ENCODE measurements at places on chromosomes 1 and 21. TPM values are rescaled to one million over a fixed set of nuclear protein-coding genes. Genes with fewer than 3 reads are reported as not detected.

DNA sequence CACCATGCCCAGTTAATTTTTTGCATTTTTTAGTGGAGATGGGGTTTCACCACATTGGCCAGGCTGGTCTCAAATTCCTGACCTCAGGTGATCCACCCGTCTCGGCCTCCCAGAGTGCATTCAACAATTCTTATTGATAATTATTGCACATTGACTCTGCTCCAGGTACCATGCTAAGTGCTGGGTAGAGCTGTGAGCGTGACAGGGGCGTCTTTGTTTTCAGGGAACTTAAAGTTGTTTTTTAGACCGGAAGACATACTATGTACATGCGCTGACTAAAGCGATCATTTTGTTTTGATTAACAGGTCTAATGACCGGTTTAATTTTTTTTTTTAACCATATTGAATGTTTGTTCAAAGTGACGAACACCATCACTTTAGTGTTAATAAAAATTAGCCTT lies 4.0 kb downstream of the CD247 start:
- no peak for DNase-seq

DNA sequence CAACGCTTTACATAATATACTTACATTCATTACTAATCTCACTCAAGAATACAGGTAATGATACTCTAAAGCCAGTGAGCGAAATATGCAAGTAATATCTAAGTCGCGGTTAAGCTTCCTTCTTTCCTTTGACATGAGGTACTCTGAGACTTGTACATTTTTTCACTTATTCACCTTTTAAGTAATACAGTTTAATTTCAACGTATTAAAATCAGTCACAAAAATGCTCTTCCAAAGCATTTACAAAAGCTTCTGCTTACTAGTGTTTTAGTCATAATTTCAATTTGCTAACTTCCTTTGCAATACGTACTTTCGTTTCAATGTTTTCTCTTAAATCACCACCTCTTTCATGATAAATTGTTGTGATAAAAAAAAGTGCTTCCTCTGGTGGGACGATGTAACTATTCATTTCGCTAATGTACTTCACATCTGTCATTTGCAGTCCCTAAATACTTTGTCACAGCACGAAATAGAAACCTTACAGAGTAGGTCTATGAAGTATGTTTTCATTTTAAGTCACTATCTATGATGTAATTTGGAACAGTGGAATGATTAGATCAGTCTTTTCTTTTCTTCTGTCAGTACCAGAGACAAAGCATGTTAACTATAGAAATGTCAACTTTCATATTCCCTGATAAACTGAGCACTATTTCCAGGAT lies 34.0 kb upstream of the ADGRL4 start:
- DNase-seq, result no peak

- no peak for DNase-seq
Measured at GRCh38 chr1:1547011-1547410, 6.6 kb upstream of the TMEM240 start.

- no peak for DNase-seq
Measured at GRCh38 chr1:98749152-98749756, 87.7 kb downstream of the SNX7 start.

DNA sequence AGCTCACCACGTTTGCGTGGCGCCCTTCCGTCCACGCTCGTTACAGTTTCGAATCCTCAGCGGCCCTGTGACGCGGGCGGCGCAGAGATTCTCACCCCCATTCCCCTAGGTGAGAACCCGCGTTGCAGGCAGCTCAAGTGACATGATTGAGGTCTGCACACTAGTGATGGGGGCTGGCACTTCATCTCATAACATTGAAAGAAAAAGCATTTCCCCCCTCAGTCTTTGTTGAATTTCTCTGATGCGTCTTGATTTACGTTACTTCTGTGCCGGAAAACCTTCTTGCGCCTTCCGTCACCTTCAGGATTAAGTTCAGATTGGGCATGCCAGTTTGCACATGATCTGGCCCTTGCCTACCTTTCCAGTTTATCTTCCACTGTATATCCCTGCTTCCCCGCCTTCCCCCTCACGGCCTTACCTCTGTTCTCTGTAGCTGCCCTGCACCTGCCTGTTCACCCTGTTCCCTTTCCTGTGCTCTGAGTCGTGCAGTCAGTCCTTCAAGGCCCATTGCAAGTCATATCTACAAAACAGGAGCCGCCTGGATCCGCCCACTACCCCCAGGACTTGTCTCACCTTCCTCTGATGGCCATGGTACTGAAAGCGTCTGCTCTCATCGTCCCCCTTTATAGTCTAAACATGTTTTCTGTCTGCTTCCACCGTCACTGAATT lies 1.1 kb downstream of the CTPS1 start:
- peak; percentile 31 for DNase-seq

- DNase-seq, result no peak
Measured at GRCh38 chr21:27269644-27270043, 302.8 kb upstream of the ADAMTS5 start.

DNA sequence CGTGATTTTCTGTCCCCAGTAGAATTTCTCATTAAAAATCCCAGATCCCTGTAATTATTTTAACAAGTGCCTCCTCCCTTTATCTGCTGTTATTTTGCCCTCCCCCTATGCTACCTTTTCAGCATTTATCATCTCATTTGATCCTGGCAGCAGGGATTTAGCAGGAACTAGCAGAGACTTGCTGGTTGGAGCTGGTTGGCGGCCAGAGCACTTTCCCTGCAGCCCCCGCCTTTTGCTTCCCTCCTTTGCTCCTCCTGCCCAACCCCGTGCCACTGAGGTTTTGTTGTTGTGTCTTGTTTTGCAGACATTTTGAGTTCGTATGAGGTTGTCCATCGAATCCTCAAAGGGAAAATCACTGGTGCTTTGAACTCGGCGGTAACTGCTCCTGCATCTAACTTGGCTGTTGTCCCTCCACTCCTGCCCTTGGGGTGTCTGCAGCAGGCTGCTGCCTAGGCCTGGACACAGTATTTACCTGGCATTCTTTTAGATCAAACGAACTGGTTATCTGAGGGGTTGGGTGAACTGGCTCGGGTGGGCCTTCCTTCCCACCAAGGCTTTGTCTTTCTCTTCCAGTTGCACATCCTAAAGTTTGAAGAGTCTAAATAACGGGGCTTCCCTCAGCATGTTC lies 11.2 kb downstream of the UBE2Q1 start:
- no peak for DNase-seq

DNA sequence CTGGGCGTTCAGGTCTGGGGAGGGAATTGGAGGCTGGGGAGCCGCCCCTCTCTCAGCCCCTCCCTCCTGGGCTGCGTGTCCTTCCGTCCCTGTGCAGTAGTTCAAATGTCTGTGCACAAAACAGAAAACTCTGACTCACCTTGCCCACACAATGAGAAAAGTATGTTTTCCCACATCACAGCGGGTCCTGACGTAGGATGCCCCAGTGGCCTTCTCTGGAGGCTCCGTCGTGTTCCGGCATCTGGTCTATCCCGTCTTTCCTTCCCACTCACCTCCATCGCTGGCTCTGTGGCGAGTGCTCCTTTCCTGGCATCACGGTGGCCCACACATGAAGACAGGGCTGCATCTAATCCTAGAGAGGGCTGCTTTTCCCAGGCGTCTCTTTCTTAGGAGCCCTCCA lies 224.0 kb downstream of the KAZN start:
- no peak for DNase-seq

DNA sequence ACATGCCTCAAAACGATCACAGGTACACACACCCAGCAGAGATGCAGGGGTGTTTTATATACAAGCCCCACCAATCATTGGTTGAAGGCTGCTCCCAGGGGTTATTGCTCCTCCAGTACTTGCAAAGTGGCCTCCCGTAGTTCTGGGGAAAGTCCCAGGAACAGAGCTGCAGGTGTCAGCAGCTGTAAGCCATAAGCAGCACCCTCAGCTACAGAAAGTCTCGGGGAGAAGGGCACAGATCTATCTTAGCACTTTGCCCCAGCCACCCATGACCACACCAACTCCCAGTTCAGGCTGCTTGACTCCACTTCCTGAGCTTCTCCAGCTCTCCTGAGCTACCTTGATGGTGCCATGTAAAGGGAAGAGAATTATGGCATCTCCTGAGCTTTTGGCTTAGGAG lies 222.7 kb upstream of the GJB5 start:
- no peak for DNase-seq

DNA sequence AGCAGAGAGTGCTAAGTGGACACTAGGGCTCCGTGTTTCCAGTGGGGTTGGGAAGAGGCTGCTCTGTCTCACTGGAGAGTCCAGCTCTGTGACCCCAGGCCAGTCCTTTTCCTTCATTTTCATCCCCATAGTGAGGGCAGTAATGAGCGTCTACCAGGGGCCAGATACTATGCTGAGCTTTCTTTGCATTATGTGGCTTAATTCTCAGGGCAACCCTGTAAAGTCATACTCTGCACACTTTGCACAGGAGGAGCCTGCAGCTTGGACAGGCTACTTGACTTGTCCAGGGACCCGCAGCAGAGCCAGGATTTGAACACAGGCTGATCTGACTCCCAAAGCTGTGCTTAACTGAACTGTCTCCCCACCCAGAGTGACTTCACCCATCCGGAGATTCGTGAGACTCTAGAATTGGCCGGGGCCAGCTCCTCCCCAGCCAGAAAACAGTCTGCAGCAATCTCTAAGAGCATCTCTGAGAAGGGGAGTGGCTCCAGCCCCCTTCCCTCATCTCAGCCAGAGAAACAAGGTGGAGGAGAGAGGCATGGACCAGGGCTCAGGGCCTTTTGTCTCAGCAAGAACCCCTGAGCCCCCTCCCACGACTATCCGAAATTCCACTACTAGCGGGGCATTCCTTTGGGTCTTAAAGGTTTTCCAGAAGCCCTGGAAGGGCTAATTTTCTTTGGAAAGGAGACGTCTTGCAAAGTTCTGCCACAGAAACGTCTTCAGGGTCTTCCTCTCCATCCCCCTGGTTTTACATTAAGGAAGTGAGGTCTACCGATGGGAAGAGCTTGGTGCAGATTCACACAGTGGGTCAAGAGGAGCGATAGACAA lies 866 bp upstream of the FNDC5 start:
- DNase-seq, result no peak

DNA sequence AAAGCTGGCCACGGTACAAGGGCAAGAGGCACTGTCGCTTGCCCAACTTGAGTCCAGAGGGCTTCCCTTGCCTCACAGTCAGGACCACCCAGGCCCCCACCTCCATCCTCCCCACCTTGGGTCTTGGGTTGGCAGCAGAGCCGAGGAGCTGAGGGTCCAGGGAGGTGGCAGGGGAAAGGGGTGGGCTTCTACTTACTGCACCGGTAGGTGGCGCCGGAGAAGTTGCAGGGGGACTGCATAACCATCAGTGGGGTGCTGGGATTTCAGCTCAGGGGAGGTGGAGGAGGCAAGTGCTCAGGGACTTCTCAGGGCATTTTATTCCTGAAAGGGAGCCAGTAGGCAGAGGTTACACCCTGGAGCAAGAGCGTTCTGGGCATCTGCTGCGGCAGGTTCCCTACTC lies 44.0 kb downstream of the TRIM62 start:
- peak; percentile 82 for DNase-seq

DNA sequence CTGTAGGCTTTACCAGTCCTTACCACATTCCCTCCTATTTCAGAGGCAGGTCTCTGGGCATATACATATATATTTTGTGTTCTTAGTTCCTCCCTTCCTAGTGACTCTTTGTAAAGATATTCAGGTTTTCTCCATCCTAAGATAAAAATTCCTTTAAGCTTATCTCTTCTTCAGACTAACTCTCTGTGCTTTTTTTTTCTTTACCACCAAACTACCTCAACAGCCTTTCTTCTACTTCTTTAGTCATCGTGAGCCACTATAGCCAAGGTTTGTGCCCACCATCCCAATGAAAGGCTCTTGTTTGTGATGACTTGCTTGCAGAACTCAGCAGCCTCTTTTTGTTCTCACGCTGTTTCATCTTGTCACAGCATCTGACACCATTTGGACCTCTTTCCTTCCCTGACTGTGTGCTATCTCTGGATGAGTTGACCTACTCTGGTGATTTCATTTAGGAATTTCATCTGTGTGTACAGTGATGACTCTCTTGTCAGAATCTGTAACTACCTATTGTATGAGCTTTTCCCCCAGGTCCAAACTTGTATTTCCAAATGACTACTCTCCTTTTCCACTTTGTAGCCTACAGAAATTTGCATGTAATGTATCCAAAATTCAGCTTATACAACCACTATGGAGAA lies 59.0 kb upstream of the MACF1 start:
- no peak for DNase-seq

DNA sequence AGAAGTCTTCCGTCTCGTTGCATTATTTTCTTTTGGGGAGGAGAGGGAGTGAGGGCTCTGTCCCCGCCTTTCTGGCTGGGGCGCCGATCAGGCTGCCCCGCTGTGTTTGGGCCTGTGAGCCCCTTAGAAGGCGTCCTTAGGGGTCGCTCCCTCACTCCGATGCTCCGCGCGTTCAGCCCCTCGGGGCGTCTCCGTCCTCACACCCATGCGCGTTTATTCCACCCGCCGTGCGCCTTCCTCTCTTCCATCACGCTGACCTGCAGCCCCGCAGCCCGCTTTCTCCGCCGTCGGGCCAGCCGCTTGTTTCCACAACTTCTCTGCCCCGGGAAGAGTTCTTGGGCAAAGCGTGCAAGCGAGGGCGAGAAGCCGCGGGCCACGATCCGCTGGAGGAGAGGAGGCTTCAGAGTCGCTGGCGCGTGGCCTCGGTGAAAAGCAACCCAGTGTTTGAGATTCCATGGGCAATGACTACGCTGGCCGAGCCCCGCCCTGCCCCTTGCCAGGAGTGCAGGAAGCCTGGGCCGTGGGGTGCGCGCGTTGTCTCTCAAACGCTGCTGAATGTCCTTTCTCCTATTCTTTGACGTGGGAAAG lies 27.7 kb downstream of the TRIM11 start:
- DNase-seq, result peak; percentile 26

DNA sequence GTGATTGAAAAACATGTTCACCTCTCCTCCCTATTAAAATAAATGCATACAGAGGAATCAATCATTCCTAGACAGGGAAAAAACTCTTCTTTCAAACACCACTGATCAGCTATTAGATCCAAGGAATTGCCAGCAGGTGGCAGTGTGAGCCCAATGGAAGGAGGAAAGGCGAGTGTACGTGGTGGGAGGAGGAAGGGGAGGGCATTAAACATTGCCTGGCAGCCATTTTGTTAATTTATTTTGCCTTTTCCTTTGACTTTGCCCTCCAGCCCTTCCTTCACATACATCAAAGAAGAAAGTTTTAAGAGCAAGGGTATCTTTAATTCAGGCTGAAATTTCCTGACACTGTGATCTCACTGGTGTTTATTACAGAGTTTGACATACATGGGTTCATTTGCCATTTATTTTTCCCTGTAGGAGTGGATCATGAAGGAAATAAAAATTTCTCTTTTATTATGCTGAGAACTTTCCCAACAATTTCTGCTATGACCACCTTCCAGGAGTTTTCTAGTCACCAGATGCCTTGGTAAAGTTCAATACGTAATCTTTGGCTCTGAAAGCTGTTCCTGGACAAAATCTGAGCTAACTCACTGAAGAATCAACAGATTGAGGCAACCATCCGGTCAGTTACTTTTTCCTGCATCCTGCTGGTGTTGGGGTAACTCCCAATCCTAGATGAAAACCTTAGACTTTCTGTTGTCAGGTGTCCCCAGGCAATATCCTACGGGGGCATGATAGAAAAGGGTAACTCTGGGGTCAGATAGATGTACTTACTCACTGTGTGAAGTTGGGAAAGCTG lies 1.9 kb upstream of the GNAI3 start:
- peak; percentile 91 for DNase-seq

- no peak for DNase-seq
Measured at GRCh38 chr1:223035724-223036478, 107.1 kb downstream of the TLR5 start.

GRCh38 chr1:12811409-12811784 lies 19.8 kb downstream of the PRAMEF11 start:
- DNase-seq, result no peak

Gene KIF14
- total RNA-seq, result 2.9 TPM

Gene SLC30A10
- 1.5 TPM for total RNA-seq

Gene CDCA8
- total RNA-seq, result 10.4 TPM

Gene HAPLN2
- 0.71 TPM for total RNA-seq
